Stimulated activated CD8-positive, alpha-beta memory T cell treated with anti-CD3 and anti-CD28 coated beads, Interleukin-4, amount 100 ng/mL, for 1 hour (primary cell): ENCODE measurements at places on chromosomes 4 and X.

DNA sequence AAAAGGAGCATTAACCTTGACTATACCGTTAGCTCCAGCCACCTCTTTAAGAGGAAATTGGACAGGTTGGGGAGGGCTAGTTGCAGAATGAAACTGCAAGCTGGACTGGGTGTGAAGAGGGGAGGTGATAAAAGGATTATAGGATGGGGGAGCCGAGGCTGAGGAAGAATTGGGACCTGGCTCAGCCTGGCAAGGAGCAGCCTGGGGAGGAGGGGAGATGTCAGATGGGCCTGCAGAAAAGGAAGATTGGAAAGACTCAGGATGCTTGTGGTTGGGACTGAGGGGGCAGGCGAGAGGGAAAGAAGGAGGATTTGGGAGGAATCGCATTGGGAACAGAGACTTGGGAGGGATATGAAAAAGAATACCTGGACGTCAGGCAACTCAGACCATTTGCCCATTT, 351.7 kb downstream of the PPP3CA start:
- DNase-seq: no peak

DNA sequence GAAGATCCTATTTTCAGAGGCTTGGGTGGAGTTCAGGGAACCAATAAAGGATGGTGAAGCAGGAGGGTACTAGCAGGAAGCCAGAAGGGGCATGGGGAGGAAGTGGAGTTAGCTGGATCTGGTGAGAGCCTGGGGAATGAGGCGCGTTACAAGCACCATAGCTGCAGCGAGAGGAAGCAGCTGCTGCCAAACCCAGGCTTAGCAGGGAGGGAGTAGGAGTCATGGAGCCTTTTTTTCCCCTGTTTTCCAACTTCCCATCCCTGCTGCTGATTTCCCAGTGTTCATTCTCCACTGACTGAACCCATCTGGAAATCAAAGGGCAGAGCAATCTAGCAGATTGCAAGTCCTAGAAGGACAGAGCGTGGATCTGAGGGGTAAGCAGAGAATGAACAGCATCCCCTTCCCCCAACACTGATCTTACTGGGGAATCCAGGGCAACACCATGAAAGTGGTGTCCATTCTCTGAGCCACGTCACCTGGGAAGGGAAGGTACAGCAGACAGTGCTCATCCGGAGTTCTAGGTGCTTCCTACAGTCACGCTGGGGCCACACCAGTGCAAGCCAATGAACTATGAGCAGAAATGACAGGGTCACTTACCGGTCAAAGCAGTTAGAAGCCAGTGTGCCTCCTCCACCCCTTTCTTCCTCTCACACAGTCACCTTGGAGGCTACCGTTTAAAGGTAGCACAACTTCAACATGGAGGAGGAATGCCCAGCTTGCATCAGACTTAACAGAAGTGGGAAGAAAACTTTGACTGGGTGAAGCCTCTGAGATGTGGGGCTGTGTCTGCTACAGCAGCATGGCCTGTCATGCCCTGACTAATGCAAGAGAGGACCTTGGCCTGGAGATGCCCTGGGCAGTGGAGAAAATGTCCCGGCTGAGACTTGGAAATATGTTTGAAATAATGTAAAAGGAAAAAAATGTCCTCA, 36.7 kb downstream of the SMIM20 start:
- no peak for DNase-seq

GRCh38 chr4:20255823-20256222, 4.1 kb downstream of the SLIT2 start:
- no peak for DNase-seq

DNA sequence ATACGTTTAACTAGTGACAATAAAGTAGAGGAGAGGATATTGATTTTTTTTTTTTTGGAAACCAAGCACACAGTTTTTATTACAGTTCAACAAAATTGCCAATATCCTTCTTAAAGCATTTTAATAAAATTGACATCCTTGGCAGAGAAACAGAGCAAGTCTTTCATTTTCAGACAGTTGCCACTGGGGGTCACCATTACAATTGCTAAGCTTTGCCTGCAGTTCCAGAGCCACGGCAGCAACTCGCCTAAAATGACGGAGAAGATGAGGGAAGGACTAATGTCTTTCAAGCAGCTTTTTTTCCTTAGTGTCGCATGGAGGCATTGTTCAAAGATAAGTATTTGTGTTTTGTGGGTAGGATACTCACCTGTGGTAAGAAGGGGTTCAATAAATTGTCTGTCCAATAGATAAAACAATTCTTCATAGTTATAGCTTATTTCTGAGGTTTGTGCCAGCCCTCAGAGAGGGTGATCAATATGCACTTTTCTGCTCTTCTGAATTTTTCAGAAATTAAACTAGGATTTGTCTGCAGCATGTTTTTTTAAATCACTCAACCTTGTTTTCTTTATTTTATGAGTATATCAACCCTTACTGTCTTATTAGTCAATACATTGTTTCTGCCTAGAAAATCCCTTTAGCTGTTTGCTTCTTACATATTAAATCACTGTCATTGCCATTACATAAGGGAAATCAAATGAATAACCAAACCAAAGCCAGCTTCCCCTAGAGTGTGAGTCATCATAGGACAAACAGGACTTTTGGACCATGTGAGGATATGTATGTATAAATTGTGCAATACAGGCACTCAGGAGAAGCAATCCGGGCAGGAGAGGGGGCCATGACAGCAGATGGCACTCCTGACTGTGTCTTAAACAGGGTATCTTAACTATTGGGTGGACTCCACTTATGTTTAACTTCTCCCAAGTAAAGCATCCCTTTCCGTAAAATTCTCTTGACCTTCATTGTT, 508.1 kb upstream of the ARX start:
- no peak for DNase-seq

DNA sequence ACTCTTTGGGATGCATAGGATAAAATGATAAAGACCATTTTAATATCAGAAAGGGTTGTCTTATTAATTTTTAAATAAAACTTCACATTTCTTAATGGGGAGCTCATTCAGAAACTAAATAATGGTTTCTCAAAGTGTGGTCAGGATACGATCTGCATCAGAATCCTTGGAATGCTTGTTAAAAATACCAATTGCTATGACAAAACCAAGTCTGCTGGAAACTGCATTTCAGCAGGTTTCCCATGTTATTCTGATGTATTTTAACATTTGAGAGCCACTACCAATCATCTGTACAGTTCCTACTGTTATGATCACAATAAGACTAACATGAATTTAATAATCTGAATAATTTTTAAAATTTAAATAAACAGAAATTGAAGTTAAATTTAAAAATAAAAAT, 115.1 kb downstream of the SOWAHB start:
- no peak for DNase-seq

DNA sequence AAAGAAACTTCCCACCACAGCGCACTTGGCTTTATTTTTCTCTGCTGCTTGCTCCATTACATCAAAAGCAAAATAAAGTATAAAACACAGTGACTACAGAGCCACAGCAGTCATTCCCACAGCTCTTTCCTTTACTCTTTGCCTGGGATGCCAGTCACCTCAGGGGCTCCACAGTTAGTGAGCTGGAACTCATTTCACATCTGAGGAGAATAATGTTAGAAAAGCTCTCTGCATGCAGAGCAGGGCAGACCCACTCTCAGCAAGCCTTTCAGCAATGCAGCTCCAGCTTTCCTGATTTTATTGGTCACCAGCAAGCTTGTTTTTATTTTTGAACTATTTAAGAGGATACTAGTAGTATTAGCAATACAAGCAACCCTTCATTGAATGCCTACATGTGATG, 13.8 kb downstream of the GRXCR1 start:
- no peak for DNase-seq

DNA sequence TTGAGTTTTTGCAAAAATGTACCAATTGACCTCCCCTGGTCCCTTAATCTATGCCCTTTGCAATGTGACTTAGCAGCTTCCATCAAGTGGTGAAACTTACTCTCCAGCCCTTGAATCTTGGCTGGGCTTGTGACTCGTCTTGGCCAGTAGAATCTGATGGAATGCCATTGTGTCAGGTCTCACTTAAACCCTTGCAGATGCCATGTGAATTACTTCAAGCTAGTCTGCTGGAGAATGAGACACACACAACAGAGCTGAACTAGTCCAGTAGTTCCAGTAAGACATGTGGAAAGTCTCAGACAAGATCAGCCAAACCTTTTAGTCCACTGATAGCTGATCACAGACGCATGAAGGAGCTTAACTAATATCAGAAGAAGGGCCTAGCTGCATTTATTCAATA, 567.8 kb upstream of the CPEB2 start:
- DNase-seq: no peak
